ENCODE measurements at places on chromosomes 2 and 18.

- H3K36me3 ChIP-seq: no peaks in the 10 kb centered on the region
- DNase-seq: no peak
- H3K27ac ChIP-seq: no peak overlapping the region
- no peaks in the 10 kb centered on the region for H3K4me1 ChIP-seq
- no peaks in the 10 kb centered on the region for H3K27me3 ChIP-seq
Observed at GRCh38 chr18:26875040-26875654, 9.6 kb upstream of the AQP4 start.

DNA sequence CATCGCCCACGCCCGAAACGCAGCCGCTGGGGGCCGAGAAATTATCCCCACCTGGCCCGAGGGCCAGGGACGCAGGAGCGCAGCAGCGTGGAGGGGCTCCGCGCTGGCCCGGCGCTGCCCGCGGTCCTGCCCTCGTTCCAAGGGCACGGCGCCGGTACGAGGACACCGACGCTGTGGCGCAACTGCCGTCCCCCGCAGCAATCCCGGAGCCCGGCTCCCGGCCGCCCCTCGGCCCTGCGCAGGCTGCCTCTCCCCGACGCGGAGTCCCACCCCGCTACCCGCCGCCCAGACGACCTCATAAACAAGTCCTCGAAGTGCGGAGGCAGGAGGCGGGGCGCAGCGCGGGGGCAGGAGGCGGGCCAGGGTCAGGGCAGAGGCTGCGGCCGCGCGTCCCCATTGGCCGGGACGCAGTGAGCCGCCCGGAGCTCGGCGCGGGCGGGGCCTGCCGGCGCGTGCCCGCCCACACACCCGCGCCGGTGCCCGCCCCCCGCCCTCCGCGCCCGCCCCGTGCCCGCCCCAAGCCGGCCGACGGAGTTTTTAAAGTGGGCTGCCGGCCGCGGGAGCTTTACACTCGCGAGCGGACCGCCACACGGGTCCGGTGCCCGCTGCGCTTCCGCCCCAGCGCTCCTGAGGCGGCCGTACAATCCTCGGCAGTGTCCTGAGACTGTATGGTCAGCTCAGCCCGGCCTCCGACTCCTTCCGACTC, at the start of gene EPAS1:
Gene EPAS1 (plus strand): TSS at position 568 of the 706 bp plus-strand sequence. CDS start 505 bp downstream, outside the sequence.
- peaks cover 60% of the 10 kb centered on the region for H3K27me3 ChIP-seq
- H3K4me1 ChIP-seq: peaks cover 26% of the 10 kb centered on the region
- H3K36me3 ChIP-seq: no peaks in the 10 kb centered on the region
- peak; percentile 83 for DNase-seq
- peak within 1 kb of the TSS; percentile 18 for H3K27ac ChIP-seq

- no peak for DNase-seq
- H3K27ac ChIP-seq: no peak overlapping the region
- no peak overlapping the region for H3K4me3 ChIP-seq
- H3K36me3 ChIP-seq: peaks cover 64% of the 10 kb centered on the region
Observed at GRCh38 chr18:42029092-42029491, 74.1 kb downstream of the PIK3C3 start.

- no peaks in the 10 kb centered on the region for H3K27me3 ChIP-seq
- no peaks in the 10 kb centered on the region for H3K36me3 ChIP-seq
- no peak overlapping the region for H3K27ac ChIP-seq
- no peak overlapping the region for H3K4me3 ChIP-seq
- DNase-seq: no peak
Observed at GRCh38 chr2:4404363-4404762, 701.0 kb downstream of the DCDC2C start.

GRCh38 chr2:87403893-87404175, 344.1 kb upstream of the PLGLB2 start:
- peaks cover 2% of the 10 kb centered on the region for H3K36me3 ChIP-seq
- no peak overlapping the region for H3K27ac ChIP-seq
- DNase-seq: no peak
- H3K4me1 ChIP-seq: no peaks in the 10 kb centered on the region

DNA sequence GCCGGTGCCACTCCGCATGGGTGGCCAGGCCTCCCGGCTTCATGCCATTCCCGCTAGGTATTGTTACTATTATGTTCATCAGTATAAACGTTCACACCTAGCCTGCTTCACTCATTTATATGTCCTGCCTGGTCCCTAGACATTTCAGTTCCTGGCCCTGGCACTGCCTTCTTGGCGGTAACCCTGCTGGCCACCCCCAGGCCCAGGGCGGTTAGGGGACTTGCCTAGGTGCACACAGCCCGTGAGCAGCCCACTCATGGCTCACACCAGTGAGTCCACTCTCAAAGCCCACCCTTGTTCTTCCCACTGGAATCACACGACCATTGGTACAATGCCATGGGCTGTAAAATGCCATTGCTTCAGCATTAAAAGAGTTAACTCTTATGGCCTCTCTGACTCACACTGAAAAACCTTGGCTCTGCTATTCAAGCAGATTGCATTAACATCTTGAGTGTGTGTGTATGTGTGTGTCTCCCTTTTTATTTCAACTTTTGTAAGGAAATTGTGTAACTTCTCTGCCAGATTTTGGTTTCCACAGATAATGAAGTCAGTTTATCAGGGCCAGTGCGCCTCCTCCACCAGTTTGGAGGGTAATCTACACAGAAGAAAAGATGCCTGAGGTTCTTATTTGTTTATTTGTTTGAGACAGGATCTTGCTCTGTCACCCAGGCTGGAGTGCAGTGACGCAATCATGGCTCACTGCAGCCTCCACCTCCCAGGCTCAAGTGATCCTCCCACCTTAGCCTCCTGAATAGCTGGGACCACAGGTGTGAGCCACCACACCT, 74.2 kb downstream of the RAB31 start:
- peaks cover 15% of the 10 kb centered on the region for H3K27me3 ChIP-seq
- H3K36me3 ChIP-seq: no peaks in the 10 kb centered on the region
- no peak overlapping the region for H3K4me3 ChIP-seq
- H3K4me1 ChIP-seq: no peaks in the 10 kb centered on the region
- H3K27ac ChIP-seq: no peak overlapping the region

DNA sequence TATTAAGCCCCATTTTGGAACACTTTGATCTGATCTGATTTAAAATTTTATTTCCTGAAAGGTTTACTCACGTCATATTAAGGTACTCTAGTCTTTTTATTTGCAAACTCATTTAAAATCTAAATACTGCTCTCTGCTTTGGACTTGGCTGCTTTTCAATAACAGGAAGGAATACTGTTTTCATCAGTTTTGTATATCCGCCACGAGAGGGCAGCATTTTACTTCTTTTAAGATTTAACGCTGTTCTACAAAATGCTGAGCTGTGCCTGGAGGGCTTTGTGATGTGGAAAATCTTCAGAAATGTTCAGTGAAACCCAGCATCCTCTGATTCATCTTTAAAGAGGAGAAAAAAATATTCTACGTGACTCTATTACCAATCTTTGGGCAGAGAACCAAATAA, 37.5 kb upstream of the SLC38A11 start:
- no peaks in the 10 kb centered on the region for H3K36me3 ChIP-seq
- peaks cover 14% of the 10 kb centered on the region for H3K4me1 ChIP-seq
- no peaks in the 10 kb centered on the region for H3K27me3 ChIP-seq
- no peak overlapping the region for H3K27ac ChIP-seq

Measured in activated T-cell treated with anti-CD3 and anti-CD28 coated beads, Interleukin-2, amount 50 U/mL, for 24 hours (primary cell).